NK-92 treated with Interleukin-12 subunit alpha and Interleukin-12 subunit beta, amount 100 ng/mL, for 24 hours (cell line): ENCODE measurements at places on chromosomes 7 and 10.

- no peak for DNase-seq
These were observed 178.5 kb downstream of the ARID5B start for GRCh38 chr10:62079885-62080559.

DNA sequence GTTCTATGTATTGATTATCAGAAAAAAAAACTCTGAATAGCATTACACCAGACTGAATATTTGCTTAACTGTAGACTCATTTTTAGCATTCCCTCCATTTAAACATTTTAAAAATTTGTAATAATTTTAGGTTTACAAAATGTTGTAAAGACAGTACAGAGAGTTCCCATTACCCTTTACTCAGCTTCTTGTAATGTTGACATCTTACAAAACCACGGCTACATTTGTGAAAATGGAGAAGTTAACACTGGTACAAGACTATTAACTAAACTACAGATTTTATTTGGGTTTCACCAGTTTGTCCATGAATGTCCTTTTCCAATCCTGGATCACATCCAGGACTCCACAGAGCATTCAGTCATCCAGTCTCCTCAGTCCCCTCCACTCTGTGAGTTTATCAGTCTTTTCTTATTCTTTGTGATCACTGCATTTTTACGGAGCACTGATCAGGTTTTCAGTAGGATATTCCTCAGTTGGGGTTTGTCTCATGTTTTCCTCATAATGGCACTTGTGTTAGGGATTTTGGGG is 130.0 kb upstream of the EEPD1 start:
- no peak for DNase-seq

- no peak for DNase-seq
These were observed 1.9 kb downstream of the LRRC20 start for GRCh38 chr10:70380350-70381135.

GRCh38 chr7:5481241-5482019 is 57.8 kb upstream of the TNRC18 start:
- DNase-seq: no peak

DNA sequence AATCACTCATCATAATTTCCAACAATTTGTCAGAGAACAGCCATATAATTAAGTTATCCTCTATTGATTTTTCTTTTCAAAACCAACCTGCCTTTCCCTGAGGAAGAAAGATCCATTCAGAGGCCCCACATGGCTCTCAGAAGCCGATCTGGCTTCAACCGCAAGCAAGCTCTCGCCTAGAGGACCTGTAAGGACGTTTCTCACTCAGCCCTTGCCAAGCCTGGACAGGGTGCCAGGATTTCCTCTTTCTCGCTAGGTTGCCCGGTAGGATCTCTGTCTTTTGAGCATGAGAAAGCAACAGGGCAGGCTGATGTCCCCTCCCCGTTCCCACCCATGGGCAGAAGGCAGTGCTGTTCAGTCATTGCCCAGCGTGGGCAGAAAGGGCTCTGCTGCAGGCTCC is 13.0 kb downstream of the AIFM2 start:
- DNase-seq: no peak

DNA sequence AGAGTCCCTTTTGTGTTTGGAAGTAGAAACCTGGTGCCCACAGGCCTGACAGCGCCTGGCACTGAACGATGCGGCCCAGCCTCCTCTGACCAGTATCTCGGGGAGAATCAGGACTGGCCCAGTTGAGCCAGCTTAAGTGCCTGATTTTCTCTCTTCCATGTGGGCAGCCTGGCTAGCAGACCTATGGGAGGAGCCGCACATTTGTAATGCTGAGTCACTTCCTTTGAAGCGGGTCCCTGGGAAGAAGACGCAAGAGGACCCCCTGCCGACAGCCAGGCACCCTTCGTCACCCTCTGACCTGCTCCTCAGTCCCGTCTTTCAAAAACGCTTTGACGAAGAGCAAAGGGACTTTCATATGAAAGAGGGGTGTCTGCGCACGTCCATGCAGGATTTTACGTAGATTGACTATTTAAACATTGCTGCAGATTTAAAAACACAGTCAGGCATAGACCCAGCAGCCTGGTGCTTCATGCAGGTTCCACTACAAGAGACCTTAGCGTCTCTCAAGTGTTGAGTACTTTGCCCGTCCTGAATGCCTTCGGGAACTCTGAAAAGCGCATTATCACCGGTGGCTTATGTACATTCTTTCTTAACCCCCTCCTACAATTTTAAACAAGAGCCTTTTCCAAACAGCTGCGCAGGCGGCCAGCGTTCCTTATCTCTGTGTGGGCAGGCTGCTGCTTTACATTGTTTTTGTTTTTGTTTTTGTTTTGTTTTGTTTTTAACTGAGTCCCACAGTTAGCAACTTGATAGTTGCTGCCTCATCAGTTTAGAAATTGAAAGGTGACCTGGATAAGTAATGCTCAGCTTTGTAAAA is 36.5 kb upstream of the AP5Z1 start:
- DNase-seq: no peak

- DNase-seq: no peak
These were observed 96.2 kb upstream of the DUSP5 start for GRCh38 chr10:110401401-110402076.

DNA sequence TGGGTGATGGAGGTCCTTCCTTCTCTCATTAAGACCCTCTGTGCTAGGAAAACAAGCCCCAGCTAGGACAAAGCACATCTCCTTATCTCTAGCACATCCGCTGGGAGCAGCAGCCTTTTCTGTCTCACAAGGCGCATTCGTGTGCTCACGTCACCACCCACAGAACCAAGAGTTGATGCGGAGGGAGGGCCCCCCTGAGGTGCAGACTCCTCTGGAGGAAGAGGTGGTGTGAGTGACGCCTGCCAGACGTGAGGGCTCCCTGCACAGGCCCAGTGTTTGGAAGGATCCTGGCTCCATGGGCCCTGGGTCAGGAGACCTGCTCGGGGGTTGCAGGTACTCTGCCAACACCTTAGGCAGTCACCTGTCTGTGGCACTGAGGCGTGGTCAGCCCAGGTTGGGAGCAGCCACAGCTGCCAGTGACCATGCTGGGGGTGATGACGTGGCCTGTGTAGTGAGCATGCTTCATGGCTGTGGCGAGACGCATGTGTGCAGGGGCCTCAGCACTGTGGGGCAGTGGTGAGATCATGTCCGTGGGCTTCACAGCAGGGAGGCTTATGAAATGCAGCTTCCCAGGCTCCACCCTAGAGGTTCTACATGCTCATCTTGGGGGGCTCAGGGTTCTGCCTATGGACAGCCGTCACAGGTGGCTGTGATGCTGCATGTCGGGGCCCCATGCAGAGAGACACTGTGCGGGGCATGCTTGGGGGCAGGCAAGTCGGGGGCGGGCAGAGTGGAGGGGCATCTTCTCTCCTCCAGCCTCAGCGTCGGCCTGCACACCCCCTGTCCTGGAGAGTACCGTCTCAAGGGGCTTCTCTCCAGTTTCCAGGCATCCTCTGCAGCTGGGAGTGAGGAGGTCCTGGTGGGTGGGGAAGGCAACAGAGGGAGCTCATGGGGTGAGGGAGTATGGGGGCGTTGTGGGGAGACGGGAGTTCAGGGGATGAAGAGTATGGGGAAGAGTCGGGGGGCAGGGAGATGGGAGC is 56.2 kb upstream of the DPYSL4 start:
- no peak for DNase-seq

- DNase-seq: no peak
These were observed 120.4 kb downstream of the RGS10 start for GRCh38 chr10:119421891-119422681.

- no peak for DNase-seq
These were observed 470.7 kb downstream of the DNAJB6 start for GRCh38 chr7:157807510-157807909.

- DNase-seq: no peak
These were observed 1.4 kb downstream of the GPR141 start for GRCh38 chr7:37684927-37685326.

DNA sequence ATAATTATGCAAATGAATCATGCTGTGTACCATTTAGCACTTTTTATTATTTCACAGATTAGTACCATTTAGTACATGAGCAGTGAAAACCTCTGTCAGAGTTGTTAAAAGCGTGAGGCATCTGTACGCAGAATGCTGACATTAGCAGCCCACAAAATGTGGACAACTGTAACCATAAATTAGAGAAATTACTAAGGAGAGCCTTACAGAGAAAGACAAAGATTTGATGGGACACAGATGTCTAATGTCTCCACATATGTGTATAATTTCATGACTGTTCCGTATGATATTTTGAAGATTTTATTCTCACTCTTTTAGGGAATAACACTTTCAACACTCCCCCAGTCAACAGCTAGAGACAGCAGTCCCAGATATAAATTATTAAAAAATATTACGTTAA is 414.0 kb upstream of the ANKRD30A start:
- no peak for DNase-seq

- no peak for DNase-seq
These were observed 228.6 kb downstream of the MAD1L1 start for GRCh38 chr7:2003931-2004812.

DNA sequence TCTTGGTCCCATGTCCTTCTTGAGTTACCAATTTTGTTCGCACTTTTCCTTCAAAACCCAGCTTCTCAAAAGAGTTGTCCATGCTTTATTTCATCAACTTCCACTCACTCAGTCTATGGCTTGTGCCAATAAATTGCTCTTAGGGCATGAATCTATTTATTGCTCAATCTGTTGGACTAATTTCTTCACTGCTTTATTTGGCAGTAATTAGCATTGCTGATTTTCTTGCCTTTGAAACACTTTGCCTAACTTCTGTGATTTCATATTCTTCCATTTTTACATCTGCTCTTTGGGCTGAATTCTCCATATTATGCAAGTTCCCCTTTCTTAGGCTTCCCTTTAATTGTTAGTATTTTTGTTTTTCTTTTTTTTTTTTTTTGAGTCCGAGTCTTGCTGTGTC is 16.8 kb downstream of the DLD start:
- DNase-seq: no peak

GRCh38 chr7:1913466-1914282 is 243.6 kb downstream of the ELFN1 start:
- DNase-seq: no peak

DNA sequence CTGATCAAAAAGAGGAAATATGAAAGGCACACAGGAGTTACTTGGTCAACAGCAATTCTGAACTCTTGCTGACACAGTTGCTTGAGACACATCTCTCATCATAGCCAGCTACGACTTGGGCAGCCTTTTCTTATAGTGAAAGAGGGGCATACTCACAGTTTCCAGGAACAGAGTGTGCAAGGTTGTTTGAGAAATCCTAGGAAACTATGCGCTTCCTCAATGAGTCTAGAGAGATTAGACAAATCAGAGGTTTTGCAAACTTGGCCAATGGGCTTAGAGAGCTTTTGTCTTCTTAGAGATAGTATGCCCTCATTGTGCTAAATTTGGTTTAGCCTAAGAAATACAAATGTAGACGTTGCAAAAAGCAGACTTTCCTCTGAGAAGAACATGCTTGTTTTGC is 370.4 kb downstream of the HGF start:
- DNase-seq: no peak

DNA sequence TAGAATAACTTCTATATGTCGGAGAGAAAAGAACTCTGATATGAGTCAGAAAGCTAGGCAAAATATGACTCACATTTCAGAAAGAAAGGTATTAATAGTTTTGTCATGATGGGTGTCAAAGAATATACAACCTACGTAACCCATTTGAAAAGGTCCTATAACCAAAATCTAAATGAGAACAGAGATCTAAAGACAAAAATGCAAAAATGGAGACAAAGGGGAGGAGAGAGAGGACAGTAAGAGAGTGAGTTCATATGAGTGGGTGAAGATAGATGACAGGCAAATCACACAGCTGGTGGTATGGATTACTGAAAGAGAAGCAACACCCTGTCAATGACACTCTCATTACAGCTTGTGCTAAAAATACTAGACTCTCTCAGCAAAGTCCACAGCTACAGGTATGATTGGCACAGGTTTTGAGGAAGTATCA is 25.6 kb downstream of the ANKMY2 start:
- DNase-seq: no peak

- DNase-seq: no peak
These were observed 294.1 kb upstream of the YAE1 start for GRCh38 chr7:39272111-39272510.

DNA sequence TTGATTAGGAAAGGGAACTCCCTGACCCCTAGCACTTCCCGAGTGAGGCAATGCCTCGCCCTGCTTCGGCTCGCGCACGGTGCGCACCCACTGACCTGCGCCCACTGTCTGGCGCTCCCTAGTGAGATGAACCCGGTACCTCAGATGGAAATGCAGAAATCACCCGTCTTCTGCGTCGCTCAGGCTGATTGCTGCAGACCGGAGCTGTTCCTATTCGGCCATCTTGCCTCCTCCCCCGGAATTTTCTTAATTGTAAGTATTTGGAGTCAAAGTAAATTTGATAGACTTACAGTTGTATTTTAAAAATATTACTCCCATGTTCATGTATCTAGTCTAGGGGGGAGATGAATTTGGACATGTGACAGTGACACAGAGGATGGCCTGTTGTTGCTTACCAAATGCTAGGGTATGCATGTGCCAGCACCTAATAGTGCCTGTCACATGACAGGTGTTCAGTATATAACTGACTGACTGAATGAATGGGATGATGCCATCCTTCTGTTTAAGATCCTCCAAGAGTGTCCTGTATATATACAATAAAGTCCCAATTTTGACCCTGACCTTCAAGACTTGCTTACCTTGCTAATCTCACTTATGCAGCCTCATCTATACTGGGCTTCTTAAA is 42.0 kb upstream of the ICA1 start:
- DNase-seq: no peak

DNA sequence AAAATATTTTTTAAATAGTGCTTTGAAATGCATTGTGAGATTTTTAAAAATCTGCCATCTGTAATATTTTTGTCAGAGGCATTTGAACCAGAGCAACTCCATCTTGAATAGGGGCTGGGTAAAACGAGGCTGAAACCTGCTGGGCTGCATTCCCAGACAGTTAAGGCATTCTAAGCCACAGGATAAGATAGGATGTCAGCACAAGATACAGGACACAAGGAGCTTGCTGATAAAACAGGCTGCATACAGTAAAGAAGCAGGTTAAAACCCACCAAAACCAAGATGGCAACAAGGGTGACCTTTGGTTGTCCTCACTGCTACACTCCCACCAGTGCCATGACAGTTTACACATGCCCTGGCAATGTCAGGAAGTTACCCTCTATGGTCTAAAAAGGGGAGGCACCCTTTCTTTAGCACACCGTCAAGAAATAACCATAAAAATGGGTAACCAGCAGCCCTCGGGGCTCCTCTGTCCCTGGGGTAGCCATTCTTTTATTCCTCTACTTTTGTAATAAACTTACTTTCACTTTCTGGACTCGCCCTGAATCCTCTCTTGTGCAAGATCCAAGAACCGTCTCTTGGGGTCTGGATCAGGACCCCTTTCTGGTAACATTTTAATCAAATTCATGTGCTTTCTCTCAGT is 273.7 kb downstream of the SEMA3D start:
- DNase-seq: no peak

DNA sequence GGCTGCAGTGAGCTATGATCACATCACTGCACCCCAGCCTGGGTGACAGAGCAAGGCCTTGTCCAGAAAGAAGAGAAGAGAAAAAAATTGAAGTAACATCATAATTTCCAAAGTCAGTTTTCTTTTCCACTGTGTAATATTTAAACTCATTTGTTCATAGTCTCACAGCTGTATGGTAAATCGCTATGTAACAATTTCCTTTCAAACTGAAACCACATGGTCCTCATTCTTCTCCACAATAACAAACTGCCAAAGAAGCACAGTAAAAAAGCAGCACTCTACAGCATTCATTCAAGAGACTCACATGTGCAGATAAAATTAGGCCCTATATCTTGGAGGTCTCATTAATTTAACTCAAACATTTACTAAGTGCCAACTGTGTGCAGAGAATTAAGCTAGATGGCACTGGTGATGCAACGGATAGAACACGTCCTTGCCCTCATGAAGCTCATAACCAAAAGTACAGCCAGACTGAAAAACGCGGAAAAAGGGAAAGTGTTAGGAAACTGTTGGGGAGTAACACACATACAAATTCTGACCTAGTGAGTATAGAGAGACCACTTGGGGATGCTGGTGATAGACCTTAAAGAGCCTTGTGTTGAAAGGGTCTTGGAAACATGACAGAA is 174.0 kb upstream of the KCTD7 start:
- DNase-seq: no peak
